ENCODE measurements at places on chromosomes 7 and 10. TPM values are rescaled to one million over a fixed set of nuclear protein-coding genes. Genes with fewer than 3 reads are reported as not detected.

DNA sequence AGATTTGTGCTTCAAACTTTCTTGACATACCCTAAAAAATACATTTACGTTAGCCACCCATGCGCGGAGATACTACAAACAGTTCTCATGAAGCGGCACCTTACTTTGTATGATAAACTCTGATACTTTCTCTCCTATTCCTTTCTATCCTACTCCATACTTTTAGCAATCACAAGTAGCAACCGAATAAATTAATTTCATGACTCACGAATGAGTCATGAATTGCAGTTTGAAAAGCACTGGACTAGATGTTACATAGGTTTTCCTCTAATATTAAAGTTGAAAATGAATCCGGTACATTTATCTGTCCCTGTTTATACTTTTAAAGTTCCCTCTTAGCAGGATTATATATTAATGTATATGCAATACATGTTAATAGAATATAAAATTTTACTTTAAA is 67.6 kb downstream of the CUBN start:
- no peak for DNase-seq

GRCh38 chr10:126674741-126675515 is 4.4 kb upstream of the C10orf90 start:
- DNase-seq = no peak

DNA sequence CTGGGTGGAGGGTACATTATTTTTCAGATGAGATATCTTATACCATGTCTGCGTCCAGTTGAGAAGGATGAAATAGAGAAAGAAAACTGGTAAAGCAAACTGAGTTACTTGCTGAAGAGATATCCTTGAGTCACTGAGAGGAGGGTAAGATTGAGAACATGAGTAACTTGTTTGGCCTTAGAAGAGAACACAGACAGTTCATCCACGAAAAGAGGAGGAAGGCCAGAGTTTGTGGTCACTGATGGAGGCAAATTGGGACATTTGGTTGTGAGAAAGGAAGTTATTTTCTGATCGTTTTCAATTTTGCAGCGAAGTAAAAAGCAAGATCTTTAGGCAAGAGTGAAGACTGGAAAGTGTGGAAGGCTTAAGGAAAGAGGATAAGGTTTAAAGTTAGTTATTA is 15.6 kb downstream of the MBL2 start:
- no peak for DNase-seq

GRCh38 chr7:106071356-106071998 is 40.6 kb downstream of the SYPL1 start:
- DNase-seq = peak; percentile 96

DNA sequence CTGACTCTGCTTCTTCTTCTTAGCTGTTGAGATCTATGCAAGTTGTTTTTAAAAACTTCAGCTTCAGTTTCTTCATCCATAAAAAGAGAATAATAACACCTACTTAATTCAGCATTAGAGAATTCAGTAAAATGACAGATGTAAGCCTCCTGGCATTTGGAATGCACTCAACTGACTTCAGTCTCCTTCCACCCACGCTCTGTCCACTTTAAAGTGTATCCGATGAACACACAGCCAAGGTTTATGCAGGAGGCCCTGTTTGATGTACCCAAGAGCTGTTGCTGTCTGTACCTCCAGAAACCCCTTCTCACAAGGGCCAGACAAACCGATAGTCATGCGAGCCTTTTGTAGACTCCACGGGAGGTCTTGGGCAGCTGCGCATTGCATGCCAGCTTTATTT is 27.1 kb upstream of the SLC35B4 start:
- DNase-seq = no peak

- no peak for DNase-seq
These were observed 1245.7 kb upstream of the SORCS1 start for GRCh38 chr10:108410236-108410635.

DNA sequence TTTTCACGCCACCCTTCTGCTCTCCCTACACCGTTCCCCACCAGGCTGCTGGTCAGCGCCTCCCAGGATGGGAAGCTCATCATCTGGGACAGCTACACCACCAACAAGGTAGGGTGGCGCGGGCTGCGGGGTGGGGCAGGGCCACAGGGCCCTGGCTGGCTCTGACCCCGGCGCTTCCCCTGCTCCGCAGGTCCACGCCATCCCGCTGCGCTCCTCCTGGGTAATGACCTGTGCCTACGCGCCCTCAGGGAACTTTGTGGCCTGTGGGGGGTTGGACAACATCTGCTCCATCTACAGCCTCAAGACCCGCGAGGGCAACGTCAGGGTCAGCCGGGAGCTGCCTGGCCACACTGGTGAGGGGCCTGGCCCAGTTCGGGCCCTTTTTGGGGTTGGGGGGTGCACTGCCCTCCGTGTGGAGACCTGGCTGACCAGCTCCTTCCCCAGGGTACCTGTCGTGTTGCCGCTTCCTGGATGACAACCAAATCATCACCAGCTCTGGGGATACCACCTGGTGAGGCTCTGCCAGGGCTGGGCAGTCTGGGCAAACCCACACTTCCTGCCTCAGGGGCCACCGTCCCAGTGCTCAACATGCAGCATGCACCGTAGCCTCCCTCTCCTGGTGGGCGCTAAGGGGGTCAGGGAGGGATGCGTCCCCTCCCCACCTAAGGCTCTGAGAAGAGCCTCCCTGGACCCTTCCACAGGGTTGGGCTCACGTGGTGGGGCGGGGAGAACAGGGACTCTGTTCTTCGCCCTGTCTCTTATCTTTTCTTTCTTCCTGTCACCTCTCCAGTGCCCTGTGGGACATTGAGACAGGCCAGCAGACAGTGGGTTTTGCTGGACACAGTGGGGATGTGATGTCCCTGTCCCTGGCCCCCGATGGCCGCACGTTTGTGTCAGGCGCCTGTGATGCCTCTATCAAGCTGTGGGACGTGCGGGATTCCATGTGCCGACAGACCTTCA is 4.0 kb downstream of the GNB2 start:
- DNase-seq = no peak

GRCh38 chr7:14821757-14822480 is 80.6 kb downstream of the DGKB start:
- DNase-seq = no peak

DNA sequence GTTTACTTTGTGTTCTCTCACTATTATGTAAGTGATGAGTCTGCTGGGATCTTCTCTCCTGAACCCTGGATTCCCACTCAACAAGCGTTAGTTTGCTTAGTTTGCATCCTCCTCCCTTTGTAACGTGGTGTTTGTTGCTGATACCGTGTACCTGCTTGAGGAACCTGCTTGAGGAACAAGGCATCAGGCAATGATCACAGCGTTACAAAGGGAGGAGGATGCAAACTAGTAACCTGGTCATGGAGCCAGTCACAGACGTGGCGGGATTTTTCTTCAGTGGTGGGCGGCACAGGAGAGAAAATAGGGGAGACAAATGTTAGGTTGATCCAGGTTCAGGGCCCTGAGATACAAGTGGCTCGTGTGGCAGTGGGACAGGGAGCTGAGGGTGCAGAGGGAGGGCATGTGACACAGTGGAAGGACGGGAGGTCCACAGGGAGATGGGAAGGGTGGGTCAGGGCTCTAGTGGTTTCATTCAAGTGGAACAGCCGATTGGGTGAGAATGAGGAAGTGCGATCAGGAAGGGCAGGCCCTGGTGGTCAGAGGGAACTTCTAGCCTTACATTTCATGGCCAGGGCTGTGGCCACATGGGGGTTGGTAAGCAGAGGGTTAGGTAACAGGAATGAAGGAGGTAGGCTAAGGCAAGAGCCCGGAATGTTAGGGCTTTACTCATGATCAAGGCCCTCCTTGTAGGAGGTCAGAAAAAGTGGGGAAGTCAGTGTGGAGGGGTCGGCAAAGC is 38.0 kb downstream of the SNX10 start:
- DNase-seq = peak; percentile 54

DNA sequence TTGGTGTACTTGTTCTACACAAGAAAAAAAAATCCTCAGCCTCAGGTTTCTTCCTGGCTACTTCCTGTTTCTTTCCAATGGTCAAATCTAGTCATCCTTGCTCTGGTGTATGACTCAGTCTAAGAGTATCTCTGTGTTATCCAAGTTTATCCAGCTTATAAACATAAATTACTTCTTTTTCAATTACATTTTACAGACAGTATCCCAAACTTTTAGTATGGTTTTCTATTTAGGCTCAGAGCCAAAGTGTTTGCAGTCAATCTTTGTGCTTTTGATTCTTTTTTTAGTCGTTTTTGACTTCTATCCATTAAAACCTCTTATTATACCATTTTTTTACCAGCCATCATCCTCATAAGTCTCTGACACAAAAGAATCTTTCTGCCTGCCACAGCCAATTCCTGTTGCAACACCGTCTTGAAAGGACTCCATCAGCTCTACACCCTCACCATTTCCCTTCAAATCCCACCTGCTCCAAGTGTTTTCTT is 294.6 kb downstream of the PTEN start:
- peak; percentile 23 for DNase-seq

GRCh38 chr10:5776136-5776880 is 36.9 kb downstream of the GDI2 start:
- DNase-seq = no peak

- DNase-seq = no peak
These were observed 34.6 kb downstream of the ZEB1 start for GRCh38 chr10:31353574-31353973.

- no peak for DNase-seq
These were observed 203.5 kb downstream of the RNLS start for GRCh38 chr10:88379575-88379974.

DNA sequence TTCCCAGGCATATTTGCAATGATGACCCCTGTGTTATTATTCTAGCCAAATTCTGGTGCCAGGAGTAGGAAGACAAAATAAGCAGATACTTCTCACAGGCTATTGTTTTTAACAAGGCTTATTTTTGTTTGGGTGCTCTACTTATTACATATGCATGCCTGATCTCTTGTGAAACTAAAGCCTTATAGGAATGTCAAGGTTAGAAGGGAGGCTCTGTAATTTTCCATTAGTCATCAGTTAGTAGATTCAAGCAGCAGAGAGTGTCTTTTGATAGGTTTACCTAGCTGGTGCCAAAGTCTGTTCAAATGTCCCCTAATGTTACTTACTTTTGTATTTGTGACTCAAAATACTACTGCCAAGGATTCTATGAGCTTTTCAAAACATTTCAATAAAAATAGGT is 11.7 kb upstream of the TMEM106B start:
- DNase-seq = no peak

The SRI gene
- total RNA-seq = 140 TPM

The UNCX gene
- not detected for total RNA-seq

The FZD8 gene
- total RNA-seq = 3.9 TPM

The SCIN gene
- total RNA-seq = not detected

The GHRHR gene
- not detected for total RNA-seq

The NPY4R gene
- total RNA-seq = not detected

The GIMAP6 gene
- total RNA-seq = not detected

The ABCB4 gene
- total RNA-seq = 1.2 TPM

The RAMP3 gene
- not detected for total RNA-seq

All from OCI-LY7 (cell line).